NCI-H526 treated with DMSO at 0.1 percent for 48 hours (cell line): ENCODE measurements at places on chromosomes 2 and 18.
A peak's percentile ranks its signal among the peaks of the same experiment; 100 is the strongest.

DNA sequence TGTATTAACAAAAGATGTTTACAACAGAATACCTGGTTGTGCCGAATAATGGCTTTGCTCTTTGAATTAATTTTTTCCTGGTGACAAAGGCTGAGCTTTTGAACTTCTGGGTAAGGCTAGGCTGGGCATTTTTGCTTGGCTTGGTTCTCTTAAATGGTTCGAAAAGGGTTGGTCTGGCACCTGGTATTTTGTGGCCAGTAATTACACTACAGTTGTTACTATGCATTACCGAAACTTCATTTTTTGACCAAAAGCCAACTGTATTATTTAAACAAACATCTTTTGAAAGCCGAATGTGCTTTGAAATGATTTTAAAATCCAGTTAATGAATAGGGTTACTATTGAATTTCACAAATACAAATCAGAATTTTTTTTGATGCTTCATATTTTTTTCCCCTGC is 19.4 kb upstream of the NFE2L2 start:
- no peak for DNase-seq

DNA sequence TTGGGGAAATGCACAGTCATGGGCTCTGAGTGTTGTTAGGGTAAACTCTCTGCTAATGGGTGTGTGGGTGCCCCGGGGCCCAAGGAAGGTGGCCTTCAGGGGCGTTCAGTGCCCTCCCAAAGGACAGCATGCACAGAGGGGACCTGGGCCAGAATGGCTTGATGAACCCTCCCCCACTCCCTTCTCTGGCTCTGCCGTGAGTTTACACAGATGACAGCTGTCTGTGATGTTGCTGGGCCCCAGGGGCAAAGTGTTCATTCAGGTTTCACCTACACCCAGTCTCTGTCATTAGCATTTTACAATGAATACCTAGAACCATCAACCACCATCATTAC is 3.2 kb downstream of the NPPC start:
- DNase-seq = no peak

DNA sequence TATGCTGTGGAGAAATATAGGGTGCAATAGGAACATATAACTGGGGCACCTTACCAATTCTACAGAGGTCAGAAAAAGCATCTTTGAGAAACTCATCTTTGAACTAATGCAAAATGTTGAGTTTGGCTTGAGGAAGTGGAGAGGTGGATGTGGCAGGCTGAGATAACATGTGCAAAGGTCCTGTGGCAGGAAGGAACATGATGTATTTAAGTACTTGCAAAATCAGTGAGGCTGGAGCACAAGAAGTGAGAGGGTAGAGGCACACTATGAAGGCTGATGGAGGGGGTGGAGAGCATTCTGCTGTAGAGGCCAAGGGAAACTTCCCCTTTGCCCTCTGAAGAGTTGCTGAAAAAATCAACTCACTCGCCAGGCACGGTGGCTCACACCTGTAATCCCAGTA is 14.7 kb upstream of the RAB1A start:
- DNase-seq = no peak

GRCh38 chr18:8721716-8722115 is 16.4 kb downstream of the MTCL1 start:
- DNase-seq = no peak

DNA sequence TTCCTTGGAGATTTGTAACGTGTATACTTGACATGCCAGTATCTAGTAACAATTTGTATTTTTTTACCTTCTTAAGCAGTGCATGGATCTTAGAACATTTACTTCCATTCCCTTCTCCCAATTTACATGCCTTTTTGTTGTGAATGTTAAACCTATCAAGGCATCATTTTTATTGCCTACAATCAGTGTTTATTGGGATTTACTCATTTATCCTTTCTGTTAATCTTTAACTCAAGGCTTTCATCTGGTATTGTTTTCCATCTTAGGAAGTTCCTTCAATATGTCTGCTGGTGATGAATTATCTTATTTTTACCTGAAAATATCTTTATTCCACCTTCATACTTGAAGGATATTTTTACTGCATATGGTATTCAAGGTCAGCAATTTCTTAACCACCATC is 88.5 kb upstream of the EMILIN2 start:
- no peak for DNase-seq

GRCh38 chr18:47797126-47797525 is 133.3 kb downstream of the SMAD2 start:
- no peak for DNase-seq

GRCh38 chr18:31203096-31203793 is 40.6 kb upstream of the DSC1 start:
- no peak for DNase-seq

GRCh38 chr2:36587101-36587500 is 10.9 kb downstream of the FEZ2 start:
- DNase-seq = no peak

GRCh38 chr2:120381661-120382060 is 35.7 kb downstream of the INHBB start:
- DNase-seq = no peak

DNA sequence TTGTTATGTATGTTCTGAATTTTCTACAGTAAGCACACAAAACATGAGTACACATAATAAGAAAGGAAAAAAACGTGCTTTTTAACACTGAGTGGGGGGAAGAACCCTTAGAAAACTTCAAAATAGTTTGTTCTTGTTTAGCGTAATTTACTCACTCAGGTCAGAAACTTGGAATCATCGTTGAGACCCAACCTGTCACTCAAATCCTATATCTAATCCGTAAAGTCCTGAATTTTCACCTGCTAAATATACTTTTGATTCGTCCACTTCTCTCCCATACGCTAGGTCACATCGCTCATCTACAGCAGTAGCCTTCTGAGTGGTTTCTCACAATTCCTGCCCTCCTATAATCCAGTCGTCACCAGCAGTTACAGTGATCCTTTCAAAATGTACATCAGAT is 767 bp downstream of the TPRKB start:
- DNase-seq = no peak

DNA sequence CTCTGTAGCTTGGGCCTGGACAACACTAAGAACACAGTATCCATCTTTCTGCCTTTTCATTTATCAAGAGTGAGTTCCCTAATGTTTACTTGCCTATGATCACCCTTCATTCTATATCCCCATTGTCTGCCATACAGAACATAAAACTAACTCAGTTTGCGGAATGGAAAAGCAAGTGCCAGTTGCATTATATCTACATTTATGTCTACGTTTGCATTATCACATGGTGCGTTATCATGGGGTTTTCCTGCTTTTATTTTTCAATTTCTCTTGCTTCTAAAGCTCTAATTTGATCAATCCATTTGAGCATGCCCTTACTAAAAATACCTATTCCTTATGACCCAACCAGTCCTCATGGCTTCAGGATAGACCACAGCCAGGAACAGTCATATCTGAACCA is 421.6 kb upstream of the VWC2L start:
- DNase-seq = no peak

- no peak for DNase-seq
Measured at GRCh38 chr2:112644155-112644932, 1.4 kb upstream of the SLC20A1 start.

GRCh38 chr2:98087447-98088020 is 567 bp downstream of the VWA3B start:
- DNase-seq = no peak

GRCh38 chr18:41038071-41038470 is 917.0 kb upstream of the PIK3C3 start:
- DNase-seq = no peak

- DNase-seq = no peak
Measured at GRCh38 chr2:205908212-205909183, 177.5 kb downstream of the INO80D start.

DNA sequence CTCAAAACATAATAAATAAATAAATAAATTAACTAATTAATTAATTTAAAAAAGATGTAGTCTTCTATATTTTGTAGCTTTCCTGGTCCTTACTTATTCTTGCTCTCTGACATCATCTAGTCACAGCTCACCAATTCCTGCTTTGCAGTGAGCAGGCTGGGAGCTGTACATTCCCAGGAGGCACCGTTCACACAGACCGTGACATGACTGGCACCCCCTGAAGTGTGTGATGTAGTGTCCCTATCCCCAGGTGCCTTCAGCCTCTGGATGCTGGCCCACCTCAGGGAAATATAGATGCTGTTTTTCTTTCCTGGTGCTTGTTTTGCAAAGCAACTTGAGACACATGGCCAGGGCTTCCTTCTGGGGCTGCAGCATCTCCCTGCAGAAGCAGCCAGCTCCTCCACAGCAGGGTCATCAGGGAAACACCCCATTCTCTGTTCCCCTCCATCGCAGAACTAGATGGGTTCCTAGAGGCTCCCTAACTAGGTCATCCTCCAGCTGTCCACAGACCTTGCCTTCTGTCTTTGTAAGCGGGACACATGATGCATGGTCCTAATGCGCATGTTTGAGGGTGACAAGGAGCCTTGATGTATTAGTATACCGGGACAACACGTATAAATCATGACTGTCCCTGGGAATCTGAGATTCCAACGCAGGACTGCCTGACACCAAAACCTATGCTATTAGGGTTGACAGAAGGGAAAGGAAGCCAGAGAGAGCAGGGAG is 76.4 kb downstream of the RHOB start:
- no peak for DNase-seq

DNA sequence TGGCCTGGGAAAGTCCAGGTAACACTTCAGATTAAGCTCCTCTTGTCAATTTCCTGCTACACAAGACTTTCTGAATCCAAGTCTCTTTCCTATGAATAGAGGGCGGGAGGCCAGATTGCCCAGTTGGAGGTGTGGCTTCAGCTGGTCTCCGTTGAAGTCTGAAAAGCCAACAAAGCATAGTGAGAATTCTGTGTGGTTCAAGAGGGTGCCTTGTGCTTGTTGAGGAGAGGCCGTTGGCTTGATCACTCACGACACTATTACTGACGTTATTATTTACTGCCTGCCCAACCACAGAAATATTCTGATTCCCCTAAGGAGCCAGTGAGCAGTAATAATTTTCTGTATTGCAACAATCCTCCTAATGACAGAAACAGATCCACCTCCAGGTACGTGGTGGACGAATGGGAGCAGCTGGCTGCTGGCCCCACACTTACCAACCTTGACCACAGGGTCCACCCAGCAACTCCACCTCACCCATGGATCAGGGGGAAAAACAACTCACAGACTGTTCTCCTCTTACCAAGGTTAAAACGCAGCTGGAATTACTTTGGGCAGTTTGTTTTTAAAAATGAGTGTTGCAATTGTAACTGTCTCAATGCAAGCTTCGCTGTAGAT is 21.9 kb downstream of the NRP2 start:
- no peak for DNase-seq

GRCh38 chr2:14358774-14359173 is 273.7 kb upstream of the LRATD1 start:
- DNase-seq = no peak

GRCh38 chr2:74109551-74109950 is 38.2 kb downstream of the BOLA3 start:
- DNase-seq = no peak

GRCh38 chr2:15325296-15325695 is 235.8 kb downstream of the NBAS start:
- DNase-seq = no peak

GRCh38 chr2:174051741-174052583 is 86.8 kb upstream of the SP3 start:
- no peak for DNase-seq

- DNase-seq = peak; percentile 55
Measured at GRCh38 chr2:65130664-65131175, 814 bp upstream of the RAB1A start.

GRCh38 chr2:224687156-224687555 is 29.0 kb downstream of the CCDC195 start:
- no peak for DNase-seq

DNA sequence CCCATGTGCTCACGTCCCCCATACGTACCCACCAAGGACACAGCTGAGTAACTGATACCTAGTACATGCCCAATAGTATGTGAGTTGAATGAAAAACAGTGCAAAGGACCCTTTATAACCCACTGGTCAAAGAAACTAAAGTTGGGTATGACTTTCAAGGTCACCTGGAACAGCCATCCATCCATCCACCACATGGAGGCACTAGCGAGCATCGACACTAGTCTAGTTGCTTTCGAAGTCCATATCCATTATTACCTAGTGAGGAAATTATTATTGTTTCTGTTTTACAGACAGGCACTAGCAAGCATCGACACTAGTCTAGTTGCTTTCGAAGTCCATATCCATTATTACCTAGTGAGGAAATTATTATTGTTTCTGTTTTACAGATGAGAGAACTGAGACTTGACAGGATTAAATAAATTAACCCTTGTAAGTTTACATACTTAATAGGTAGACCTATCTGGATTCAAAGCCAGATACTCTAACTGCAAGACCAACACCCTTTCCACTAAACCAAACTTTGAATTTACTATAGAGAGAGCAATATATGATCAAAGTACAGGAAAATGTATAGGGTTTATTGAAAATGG is 233.7 kb downstream of the METTL4 start:
- DNase-seq = no peak

GRCh38 chr18:27206411-27206810 is 21.3 kb upstream of the CHST9 start:
- DNase-seq = no peak

DNA sequence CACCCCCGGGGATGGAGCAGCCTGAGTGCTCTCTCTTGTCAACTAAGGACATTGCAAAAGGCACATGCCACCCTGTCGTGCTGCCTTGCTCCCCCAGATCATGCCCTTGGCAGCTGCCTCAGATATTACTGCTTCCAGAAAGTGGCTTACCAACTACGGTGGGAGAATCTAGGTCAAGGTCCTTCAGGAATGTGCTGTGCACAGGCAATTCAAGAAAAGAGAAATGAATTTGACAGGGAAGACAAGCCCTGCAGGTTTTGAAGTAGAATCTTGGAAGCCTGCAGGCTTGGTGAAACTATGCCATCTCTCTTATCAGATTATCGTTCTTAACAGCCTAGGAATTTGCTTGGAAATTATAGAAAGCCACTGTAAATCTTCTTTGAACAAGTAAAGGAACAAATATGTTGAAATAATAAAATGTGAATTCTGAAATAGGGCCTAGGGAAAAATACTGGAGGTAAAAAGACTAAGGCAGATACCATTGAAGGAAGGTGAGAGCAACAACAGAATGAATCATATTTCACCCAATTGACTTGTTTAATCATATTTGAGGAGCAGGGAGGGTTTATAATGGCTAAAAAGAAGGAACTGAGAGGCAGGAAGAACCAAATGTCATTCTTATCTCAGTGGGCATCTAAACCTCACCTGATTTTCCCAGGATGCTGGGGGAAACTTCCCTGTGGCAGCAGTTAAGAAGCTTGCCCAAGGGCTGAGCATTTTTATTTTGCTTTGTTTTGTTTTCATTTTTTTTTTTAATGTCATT is 94.0 kb upstream of the GLS start:
- no peak for DNase-seq
